ENCODE measurements at places on chromosomes 3 and 15. TPM values are rescaled to one million over a fixed set of nuclear protein-coding genes. Genes with fewer than 3 reads are reported as not detected.

The VEPH1 gene
- 36.8 TPM for polyA plus RNA-seq

GRCh38 chr3:168998792-168999191, 664.7 kb downstream of the MECOM start:
- no peak for DNase-seq

- no peak for DNase-seq
These were observed 44.8 kb downstream of the TBC1D2B start for GRCh38 chr15:78032671-78033070.

The CCDC80 gene
- 2,264 TPM for polyA plus RNA-seq

GRCh38 chr15:61653110-61653509, 407.1 kb downstream of the VPS13C start:
- no peak for DNase-seq

The CHRNA5 gene
- 0.74 TPM for polyA plus RNA-seq

- no peak for DNase-seq
These were observed 316.8 kb upstream of the NR2E3 start for GRCh38 chr15:71493526-71493925.

DNA sequence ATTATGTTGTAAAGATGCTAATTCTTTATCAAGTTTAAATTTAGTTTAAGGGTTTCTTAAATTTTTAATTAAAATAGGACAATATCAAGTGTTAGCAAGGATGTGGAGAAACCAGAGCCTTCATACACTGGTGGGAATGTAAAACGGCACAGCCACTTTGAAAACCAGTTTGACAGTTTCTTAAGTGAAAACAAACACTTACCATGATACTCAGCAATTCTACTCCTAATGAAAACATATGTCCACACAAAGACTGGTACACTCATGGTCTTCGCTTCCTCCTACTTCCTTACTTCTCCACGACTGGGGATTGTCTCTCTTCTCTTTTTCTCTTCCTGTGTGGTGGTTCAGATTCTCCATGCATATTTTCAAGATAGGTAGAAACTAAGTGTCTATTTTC, 9.2 kb downstream of the SKIC8 start:
- no peak for DNase-seq

The CDHR4 gene
- not detected for polyA plus RNA-seq

Data from GM23248 (cell line).